ENCODE measurements at places on chromosomes 2 and 18.

GRCh38 chr2:136031711-136032110 lies 46.3 kb upstream of the DARS1 start:
- no peak overlapping the region for H3K27ac ChIP-seq
- no peaks in the 10 kb centered on the region for H3K36me3 ChIP-seq
- DNase-seq, result no peak
- H3K27me3 ChIP-seq, result no peaks in the 10 kb centered on the region
- no peaks in the 10 kb centered on the region for H3K4me1 ChIP-seq

GRCh38 chr2:20698916-20699613 lies 32.1 kb downstream of the GDF7 start:
- H3K27ac ChIP-seq, result no peak overlapping the region
- no peak overlapping the region for H3K4me3 ChIP-seq
- H3K4me1 ChIP-seq, result peaks cover 3% of the 10 kb centered on the region
- DNase-seq, result no peak
- peaks cover 27% of the 10 kb centered on the region for H3K36me3 ChIP-seq

- H3K27me3 ChIP-seq, result no peaks in the 10 kb centered on the region
- no peaks in the 10 kb centered on the region for H3K36me3 ChIP-seq
- H3K4me1 ChIP-seq, result no peaks in the 10 kb centered on the region
- H3K27ac ChIP-seq, result no peak overlapping the region
- DNase-seq, result no peak
These were observed 50.6 kb upstream of the MAPRE2 start for GRCh38 chr18:34990597-34990996.

DNA sequence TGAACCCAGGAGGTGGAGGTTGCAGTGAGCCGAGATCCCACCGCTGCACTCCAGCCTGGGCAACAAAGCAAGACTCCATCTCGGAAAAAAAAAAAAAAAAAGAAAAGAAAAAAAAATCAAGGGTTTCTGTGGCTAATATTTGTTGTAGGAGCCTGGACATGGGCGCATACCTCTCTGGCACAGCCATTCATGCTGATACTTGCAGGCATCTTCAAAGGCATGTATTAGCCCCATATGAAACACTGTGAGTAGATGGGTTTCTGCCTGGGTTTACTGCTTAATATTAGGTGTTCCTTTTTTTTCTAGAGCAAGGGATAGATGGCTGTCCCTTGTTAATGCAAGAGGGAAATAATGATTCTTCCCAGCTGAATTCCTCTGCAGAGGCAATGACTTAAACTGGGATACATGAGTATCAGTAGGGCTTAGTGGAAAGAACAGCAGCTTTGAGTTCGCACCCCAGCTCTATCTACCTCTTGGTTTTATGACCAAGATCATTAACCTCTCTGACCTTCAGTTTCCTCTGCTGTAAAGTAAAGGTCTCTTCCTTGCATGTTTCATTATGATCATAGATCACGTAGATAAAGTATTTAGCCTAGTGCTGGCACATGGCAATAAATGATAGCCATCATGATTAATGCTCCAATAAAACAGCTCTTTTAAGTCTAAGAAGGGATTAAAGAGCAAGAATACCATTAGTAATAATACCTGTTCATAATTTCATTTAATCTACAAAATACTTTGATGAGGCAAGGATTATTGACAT lies 4.5 kb upstream of the ATL2 start:
- H3K4me3 ChIP-seq, result no peak overlapping the region
- peaks cover 4% of the 10 kb centered on the region for H3K4me1 ChIP-seq
- no peak overlapping the region for H3K27ac ChIP-seq

GRCh38 chr2:120693121-120693520 lies 42.5 kb upstream of the GLI2 start:
- no peaks in the 10 kb centered on the region for H3K36me3 ChIP-seq
- DNase-seq, result no peak
- H3K27ac ChIP-seq, result no peak overlapping the region
- no peak overlapping the region for H3K4me3 ChIP-seq
- no peaks in the 10 kb centered on the region for H3K4me1 ChIP-seq
- H3K27me3 ChIP-seq, result no peaks in the 10 kb centered on the region

- no peaks in the 10 kb centered on the region for H3K27me3 ChIP-seq
- H3K27ac ChIP-seq, result no peak overlapping the region
- no peak for DNase-seq
- H3K4me1 ChIP-seq, result no peaks in the 10 kb centered on the region
- no peak overlapping the region for H3K4me3 ChIP-seq
- H3K36me3 ChIP-seq, result no peaks in the 10 kb centered on the region
These were observed 255.3 kb upstream of the CCDC68 start for GRCh38 chr18:55214534-55214933.

- no peak for DNase-seq
- no peak overlapping the region for H3K27ac ChIP-seq
- H3K36me3 ChIP-seq, result no peaks in the 10 kb centered on the region
- no peaks in the 10 kb centered on the region for H3K27me3 ChIP-seq
These were observed 109.0 kb upstream of the DTNA start for GRCh38 chr18:34600874-34601656.

- H3K27ac ChIP-seq, result no peak overlapping the region
- no peaks in the 10 kb centered on the region for H3K27me3 ChIP-seq
- no peaks in the 10 kb centered on the region for H3K36me3 ChIP-seq
- H3K4me1 ChIP-seq, result peaks cover 5% of the 10 kb centered on the region
These were observed 322.9 kb upstream of the KCNJ3 start for GRCh38 chr2:154375579-154375931.

- H3K4me1 ChIP-seq, result peaks cover 7% of the 10 kb centered on the region
- no peak overlapping the region for H3K4me3 ChIP-seq
- no peaks in the 10 kb centered on the region for H3K36me3 ChIP-seq
- no peak for DNase-seq
These were observed 476.7 kb downstream of the TXNL1 start for GRCh38 chr18:56161566-56162260.

GRCh38 chr2:207238831-207239701 lies 73.3 kb upstream of the KLF7 start:
- no peaks in the 10 kb centered on the region for H3K27me3 ChIP-seq
- H3K36me3 ChIP-seq, result no peaks in the 10 kb centered on the region
- no peak overlapping the region for H3K4me3 ChIP-seq
- peak; percentile 71 for DNase-seq
- H3K4me1 ChIP-seq, result no peaks in the 10 kb centered on the region

GRCh38 chr18:9243029-9243428 lies 91.5 kb upstream of the TWSG1 start:
- peaks cover 67% of the 10 kb centered on the region for H3K36me3 ChIP-seq
- H3K27ac ChIP-seq, result no peak overlapping the region

DNA sequence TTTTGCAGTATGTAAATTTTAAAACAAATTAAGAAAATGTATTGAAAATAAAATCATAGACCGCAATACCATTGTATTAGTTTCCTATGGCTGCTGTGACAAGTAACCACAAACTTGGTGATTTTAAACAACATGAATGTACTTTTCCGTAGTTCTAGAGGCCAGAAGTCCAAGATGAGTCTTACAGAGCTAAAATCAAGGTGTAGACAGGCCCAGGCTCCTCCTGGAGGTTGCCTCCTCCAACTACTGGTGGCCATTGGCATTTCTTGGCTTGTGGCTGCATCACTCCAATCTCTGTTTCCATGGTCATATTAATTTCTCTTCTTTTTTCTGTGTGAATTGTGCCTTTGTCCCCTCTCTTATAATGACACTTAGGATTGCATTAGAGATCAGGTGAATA lies 59.2 kb upstream of the ETAA1 start:
- H3K4me3 ChIP-seq, result no peak overlapping the region
- no peak for DNase-seq
- H3K27ac ChIP-seq, result no peak overlapping the region
- no peaks in the 10 kb centered on the region for H3K36me3 ChIP-seq
- no peaks in the 10 kb centered on the region for H3K27me3 ChIP-seq
- no peaks in the 10 kb centered on the region for H3K4me1 ChIP-seq

DNA sequence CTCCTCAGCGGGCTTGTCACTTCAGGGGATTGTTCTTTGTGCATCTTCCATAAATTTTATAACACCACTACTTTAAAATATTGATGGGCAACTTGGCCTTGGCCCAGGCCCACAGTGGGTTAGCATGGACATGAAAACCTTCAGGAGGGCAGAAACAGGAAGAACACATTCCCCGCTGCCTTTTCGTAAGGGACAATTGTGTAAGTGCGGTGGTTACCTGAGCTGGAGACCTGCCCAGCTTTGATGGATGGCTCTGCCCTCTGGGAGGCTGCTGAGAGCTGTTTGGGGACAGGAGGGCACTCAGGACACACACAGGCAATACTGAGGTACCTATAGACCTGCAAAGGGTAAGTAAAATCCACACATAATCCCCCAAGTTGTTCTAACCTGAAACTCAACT lies 46.8 kb downstream of the FECH start:
- no peak overlapping the region for H3K4me3 ChIP-seq
- H3K27ac ChIP-seq, result no peak overlapping the region
- H3K36me3 ChIP-seq, result no peaks in the 10 kb centered on the region
- peaks cover 3% of the 10 kb centered on the region for H3K4me1 ChIP-seq
- DNase-seq, result no peak
- no peaks in the 10 kb centered on the region for H3K27me3 ChIP-seq

DNA sequence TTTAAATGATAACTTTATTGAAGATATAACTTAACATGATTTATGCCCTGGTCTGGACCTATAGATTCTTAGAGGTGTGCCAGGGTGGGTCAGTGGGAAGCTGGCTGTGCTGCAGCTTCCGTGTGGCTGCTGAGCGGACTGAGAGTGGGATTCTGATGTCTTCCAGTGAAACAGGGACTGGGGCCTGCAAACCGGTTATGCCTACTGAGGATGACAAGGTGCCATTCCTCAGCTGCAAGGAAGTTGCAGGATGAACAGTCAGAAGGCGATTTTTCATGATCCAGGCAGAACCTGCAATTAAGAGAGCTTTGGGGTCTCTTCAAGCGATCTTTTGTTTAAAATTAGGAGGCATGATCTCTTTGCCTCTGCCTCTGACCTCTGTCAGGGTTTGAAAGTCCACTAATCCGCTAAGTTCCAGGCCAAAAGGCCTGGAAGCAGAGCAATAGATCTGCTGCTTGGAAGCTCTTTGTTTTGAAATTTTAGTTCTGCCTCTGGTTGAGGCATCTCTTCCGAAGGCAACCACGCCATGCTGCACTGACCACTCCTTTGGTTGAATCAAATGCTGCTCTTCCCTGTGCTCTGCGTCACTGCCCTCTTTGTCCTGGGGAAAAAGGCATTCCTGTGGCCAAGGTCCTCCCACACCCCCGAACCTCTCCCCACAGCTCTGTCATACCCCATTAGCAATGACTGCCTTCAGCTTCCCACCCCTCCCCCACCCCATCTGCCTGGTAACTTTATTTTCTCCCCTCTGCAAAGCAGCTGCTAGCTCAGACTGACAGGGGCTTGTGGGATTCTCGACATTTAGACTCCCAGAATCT lies 2.0 kb downstream of the TMEM169 start:
- no peaks in the 10 kb centered on the region for H3K4me1 ChIP-seq
- no peak overlapping the region for H3K27ac ChIP-seq
- no peaks in the 10 kb centered on the region for H3K36me3 ChIP-seq
- DNase-seq, result no peak
- H3K4me3 ChIP-seq, result no peak overlapping the region

GRCh38 chr2:44777537-44777936 lies 164.0 kb upstream of the SIX3 start:
- no peaks in the 10 kb centered on the region for H3K36me3 ChIP-seq
- H3K27ac ChIP-seq, result no peak overlapping the region
- H3K4me3 ChIP-seq, result no peak overlapping the region

DNA sequence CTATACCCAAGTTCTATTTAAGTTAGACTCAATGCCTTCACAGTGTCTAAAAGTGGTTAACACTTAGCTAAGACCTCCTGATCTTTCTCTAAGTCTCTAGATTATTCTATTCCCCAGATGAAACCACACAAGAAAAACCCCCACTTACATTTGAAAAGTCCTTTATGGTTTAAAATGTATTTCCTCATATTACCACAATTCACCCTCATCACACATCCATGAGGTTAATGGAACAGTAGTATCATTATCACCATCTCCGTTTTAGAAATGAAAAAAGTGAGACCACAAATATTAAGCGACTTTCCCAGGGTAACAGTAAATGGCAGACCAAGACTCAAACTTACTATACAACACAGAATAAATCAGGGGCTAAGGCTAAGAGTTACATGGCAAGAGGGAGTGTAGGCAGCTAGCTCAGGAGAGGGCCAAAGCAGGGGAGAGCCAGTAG lies 28.6 kb downstream of the EPG5 start:
- H3K36me3 ChIP-seq, result peaks cover 6% of the 10 kb centered on the region
- H3K4me1 ChIP-seq, result no peaks in the 10 kb centered on the region
- H3K4me3 ChIP-seq, result no peak overlapping the region
- H3K27ac ChIP-seq, result no peak overlapping the region
- DNase-seq, result no peak

- no peak for DNase-seq
- no peak overlapping the region for H3K27ac ChIP-seq
- no peaks in the 10 kb centered on the region for H3K36me3 ChIP-seq
- no peaks in the 10 kb centered on the region for H3K4me1 ChIP-seq
- H3K4me3 ChIP-seq, result no peak overlapping the region
These were observed 113.6 kb downstream of the ETAA1 start for GRCh38 chr2:67510745-67511144.

- H3K4me1 ChIP-seq, result no peaks in the 10 kb centered on the region
- H3K27ac ChIP-seq, result no peak overlapping the region
- H3K27me3 ChIP-seq, result no peaks in the 10 kb centered on the region
- H3K4me3 ChIP-seq, result no peak overlapping the region
- DNase-seq, result no peak
- H3K36me3 ChIP-seq, result no peaks in the 10 kb centered on the region
These were observed 9.8 kb upstream of the NCK2 start for GRCh38 chr2:105734762-105735538.

DNA sequence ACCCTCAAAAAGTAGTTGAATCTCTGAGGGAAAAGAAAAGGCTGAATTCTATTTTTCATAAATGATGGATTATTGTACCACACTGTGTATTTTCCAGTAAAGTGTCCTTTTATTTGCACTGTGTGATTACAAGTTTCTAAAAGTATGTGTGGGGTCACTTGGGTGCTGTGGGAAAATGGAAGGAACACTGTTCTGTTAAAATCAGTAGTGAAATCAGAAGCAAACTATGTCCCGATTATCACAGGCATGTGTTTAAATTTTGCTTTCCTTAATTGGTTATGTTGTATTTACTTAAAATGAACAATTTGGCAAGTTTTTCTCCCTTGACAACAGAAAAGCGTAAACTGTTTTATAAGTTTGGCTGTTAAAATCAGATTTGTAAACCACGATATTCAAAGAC lies 353.1 kb downstream of the ARHGAP15 start:
- peak overlapping the region; percentile 90 for H3K27ac ChIP-seq
- no peaks in the 10 kb centered on the region for H3K36me3 ChIP-seq
- H3K27me3 ChIP-seq, result no peaks in the 10 kb centered on the region
- H3K4me1 ChIP-seq, result peaks cover 27% of the 10 kb centered on the region
- no peak overlapping the region for H3K4me3 ChIP-seq

GRCh38 chr18:76979111-76979751 lies 153.4 kb downstream of the MBP start:
- H3K4me1 ChIP-seq, result peaks cover 8% of the 10 kb centered on the region
- no peaks in the 10 kb centered on the region for H3K27me3 ChIP-seq
- H3K36me3 ChIP-seq, result no peaks in the 10 kb centered on the region
- H3K4me3 ChIP-seq, result no peak overlapping the region
- no peak for DNase-seq
